BJ (cell line): ENCODE measurements at places on chromosomes 12 and 14. TPM values are rescaled to one million over a fixed set of nuclear protein-coding genes. Genes with fewer than 3 reads are reported as not detected.

IRAK3 gene
- 3.1 and 6.3 TPM in 2 replicates for polyA plus RNA-seq

SAMD15 gene
- 0.34 and 1.4 TPM in 2 replicates for polyA plus RNA-seq

SLC38A4 gene
- 7.4 and 9.2 TPM in 2 replicates for polyA plus RNA-seq

CCNB1IP1 gene
- 41.0 and 69.8 TPM in 2 replicates for polyA plus RNA-seq

CIROP gene
- polyA plus RNA-seq, result 0.05 and 0.07 TPM in 2 replicates

CAPZA3 gene
- polyA plus RNA-seq, result not detected in 2 replicates

USP30 gene
- polyA plus RNA-seq, result 16.0 and 16.7 TPM in 2 replicates

ERP27 gene
- 0.66 and 0.93 TPM in 2 replicates for polyA plus RNA-seq

MFAP5 gene
- polyA plus RNA-seq, result 172 and 174 TPM in 2 replicates

CLEC1B gene
- not detected in 2 replicates for polyA plus RNA-seq

ACACB gene
- 1.1 and 1.7 TPM in 2 replicates for polyA plus RNA-seq
